ENCODE measurements at places on chromosomes 1 and 21.

DNA sequence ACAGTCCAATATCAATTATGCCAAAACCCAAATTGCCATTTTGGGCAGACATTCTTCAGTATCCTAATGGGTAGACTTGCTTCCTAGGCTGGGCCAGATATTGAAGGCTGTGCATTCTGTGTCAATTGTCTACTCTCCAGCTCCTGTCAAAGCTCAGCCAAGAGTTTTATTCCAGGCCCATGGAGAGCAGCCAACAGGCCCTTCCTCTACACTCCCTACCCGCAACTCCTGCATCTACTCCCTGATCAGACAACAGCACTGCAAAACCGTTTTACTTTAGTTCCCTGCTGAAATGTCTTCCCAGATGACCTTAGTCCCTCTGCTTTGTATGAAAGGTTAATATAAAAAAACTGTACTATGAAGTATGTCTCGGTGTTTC, 6.6 kb upstream of the ADORA3 start:
- DNase-seq, result no peak

DNA sequence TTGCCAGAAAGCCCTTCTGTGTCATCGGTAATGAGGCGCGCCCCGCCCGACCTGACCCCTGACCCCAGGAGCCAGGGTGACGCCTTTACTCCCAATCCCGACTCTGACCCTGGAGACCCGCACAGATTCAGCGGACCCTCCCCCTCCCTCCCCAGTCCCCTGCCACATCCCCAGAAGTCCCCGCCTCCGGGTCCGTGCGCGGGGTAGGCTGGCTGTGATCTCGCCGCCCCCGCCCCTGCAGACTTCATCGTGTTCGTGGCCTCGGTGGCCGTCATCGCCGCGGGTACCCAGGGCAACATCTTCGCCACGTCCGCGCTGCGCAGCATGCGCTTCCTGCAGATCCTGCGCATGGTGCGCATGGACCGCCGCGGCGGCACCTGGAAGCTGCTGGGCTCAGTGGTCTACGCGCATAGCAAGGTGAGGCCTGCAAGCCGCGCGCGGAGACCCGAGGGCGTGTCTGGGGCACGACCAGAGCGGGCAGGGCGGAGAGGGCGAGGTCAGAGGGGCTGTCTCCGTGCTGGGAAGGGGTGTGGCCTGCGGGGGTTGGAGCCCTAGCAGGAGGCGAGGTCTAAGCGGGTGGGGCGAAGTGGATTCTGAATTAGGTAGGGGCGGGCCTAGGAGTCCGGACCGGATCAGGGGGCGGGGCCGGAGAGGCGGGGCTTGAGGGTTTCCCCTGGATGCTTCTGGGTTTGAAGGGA, 34.8 kb downstream of the KCNQ4 start:
- peak; percentile 73 for DNase-seq

- DNase-seq, result peak; percentile 92
These were observed 8.6 kb downstream of the AIM2 start for GRCh38 chr1:159067699-159068621.

DNA sequence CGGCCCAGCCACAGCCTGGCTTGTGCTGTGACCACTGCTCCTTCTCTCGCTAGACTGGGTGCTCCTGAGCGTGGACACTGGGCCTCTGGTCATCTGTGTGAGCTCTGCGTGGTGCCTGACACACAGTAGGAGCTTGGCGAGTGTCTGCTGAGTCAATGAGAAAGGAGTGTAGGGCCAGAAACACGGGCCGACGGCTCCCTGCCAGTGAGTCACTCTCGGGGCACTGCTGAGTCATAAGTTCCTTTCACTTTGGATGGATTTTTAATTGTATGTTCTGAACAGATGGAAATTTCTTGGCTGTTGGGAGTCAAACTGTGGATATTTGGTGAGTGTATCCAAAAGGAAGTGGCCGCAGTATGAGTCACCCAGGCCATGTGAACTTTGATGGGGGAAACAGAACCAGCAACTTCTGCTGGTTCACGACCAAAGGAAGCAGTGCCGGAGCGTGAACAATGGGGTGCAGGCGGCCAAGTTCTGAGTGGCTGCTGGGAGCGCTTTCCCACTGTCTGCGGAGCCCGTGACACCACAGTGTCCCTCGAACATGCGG, 41.0 kb upstream of the COL18A1 start:
- DNase-seq, result no peak

DNA sequence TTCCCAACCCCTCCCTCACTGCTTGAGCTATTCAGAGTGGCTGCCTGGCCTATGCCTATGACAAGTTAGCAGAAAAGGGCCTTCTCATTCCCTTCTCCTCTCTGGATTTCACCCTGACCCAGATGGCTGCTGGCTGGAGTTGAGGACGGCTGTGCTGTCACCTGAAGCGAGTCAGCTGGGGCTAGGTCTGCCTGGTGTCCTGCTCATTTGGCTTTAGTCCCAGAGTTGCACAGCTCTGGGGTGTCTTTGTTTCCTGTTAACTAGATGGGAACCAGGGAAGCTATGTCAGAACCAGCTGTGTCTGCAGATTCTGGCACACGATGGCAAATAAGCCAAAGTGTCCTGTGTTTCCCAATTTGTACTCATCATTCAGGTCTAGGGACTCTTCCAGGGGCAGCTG, 52.9 kb downstream of the CNIH3 start:
- no peak for DNase-seq

GRCh38 chr1:35454616-35455015, 102.6 kb downstream of the KIAA0319L start:
- DNase-seq, result no peak

DNA sequence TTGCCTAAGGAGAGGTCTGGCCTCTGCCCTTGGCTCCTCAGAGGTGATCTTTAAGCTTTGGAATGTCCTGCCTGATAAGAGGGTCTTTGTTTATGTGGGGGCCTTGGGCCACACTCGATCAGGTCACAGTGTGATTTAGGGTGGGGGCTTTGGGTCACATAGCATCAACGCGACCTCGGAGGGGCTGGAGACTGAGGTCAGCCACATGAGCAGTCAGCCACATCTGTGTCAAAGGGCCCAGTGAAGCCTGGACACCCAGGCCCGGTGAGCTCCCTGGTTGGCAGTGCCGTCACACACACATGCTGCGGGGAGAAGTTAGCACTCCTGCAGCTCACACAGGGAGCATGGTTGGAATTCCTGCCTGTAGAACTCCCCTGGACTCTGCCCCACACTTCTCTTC, 345.0 kb downstream of the NPHP4 start:
- no peak for DNase-seq

- no peak for DNase-seq
These were observed 47.1 kb downstream of the PACC1 start for GRCh38 chr1:212367474-212368072.

DNA sequence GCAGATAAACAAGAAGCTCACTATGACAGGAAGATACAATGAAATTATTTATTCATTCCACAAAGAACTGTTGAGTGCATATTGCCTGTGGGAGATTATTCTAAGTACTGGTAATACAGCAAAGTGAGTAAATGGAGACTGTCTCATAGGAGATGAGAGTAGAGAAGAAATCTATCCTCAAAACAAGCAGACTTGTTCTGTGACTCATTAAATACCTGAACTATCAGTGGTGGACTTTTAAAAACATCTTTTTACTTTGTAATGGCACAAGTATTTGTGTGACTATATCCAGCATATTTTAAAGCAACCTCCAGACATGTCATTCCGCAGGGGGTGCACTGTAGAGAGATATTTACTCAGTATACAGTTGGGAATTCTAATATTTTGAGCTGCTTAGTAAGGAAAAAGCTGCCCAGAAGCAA, 259.2 kb downstream of the FMN2 start:
- no peak for DNase-seq
